ENCODE measurements at places on chromosomes 2 and 18. TPM values are rescaled to one million over a fixed set of nuclear protein-coding genes. Genes with fewer than 3 reads are reported as not detected.

Gene SERPINB13
- total RNA-seq, result not detected

Gene CHRND
- total RNA-seq, result not detected

Gene TCF23
- total RNA-seq, result not detected

Gene COL5A2
- total RNA-seq, result 56.0 TPM

Gene EFR3B
- total RNA-seq, result 17.9 TPM

Gene RUFY4
- total RNA-seq, result not detected

Gene ARHGAP28
- 0.09 TPM for total RNA-seq

Gene AUP1
- total RNA-seq, result 194 TPM

Gene RIT2
- total RNA-seq, result not detected

Gene UGT1A5
- not detected for total RNA-seq

Gene MDH1B
- 1.7 TPM for total RNA-seq

Gene HOXD9
- 1.7 TPM for total RNA-seq

Gene PARD3B
- total RNA-seq, result 0.80 TPM

Gene CTAGE1
- total RNA-seq, result not detected

Gene CD207
- total RNA-seq, result not detected

Gene SOWAHC
- total RNA-seq, result 21.1 TPM

Gene SCN2A
- total RNA-seq, result not detected

Gene TUBA3E
- total RNA-seq, result not detected

Gene GKN1
- total RNA-seq, result 0.72 TPM

Gene SKOR2
- not detected for total RNA-seq

Gene ACAA2
- total RNA-seq, result 61.2 TPM

Data from A549 treated with DMSO at 1 μM for 4 hours (cell line).